IMR-90 (cell line): ENCODE measurements at places on chromosomes 13 and 19.

DNA sequence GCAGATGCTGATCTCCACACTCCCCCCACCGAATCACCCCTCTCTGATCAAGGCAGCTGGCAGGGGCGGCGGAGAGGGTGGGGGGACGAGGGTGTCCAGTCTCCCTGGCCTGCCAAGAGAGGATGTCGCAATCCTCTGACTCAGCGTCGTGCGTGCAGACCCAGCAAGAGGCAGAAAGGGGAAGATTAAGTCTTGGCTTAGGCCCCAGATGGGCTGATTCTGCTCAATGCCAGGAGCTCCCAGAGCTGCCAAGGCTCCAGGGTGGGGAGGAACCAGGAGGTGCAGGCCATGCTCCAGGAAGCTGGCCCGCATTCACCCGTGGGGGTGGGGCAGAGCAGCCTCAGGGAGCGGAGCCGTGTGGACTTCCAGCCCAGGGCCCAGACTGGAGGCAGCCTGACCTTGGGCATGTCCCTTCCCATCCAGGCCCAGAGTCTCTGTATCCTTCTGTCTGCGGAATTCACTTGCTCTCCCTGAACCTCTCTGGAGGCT, 6.6 kb upstream of the BCL3 start:
- peak; percentile 100 for DNase-seq
- no peaks in the 10 kb centered on the region for H3K27me3 ChIP-seq
- peak overlapping the region; percentile 88 for H3K27ac ChIP-seq
- no peak overlapping the region for H3K4me3 ChIP-seq
- no peaks in the 10 kb centered on the region for H3K36me3 ChIP-seq

GRCh38 chr19:11209839-11210655, 12.7 kb upstream of the KANK2 start:
- H3K27me3 ChIP-seq = no peaks in the 10 kb centered on the region
- H3K27ac ChIP-seq = no peak overlapping the region
- H3K36me3 ChIP-seq = peaks cover 39% of the 10 kb centered on the region
- no peak overlapping the region for H3K4me3 ChIP-seq

DNA sequence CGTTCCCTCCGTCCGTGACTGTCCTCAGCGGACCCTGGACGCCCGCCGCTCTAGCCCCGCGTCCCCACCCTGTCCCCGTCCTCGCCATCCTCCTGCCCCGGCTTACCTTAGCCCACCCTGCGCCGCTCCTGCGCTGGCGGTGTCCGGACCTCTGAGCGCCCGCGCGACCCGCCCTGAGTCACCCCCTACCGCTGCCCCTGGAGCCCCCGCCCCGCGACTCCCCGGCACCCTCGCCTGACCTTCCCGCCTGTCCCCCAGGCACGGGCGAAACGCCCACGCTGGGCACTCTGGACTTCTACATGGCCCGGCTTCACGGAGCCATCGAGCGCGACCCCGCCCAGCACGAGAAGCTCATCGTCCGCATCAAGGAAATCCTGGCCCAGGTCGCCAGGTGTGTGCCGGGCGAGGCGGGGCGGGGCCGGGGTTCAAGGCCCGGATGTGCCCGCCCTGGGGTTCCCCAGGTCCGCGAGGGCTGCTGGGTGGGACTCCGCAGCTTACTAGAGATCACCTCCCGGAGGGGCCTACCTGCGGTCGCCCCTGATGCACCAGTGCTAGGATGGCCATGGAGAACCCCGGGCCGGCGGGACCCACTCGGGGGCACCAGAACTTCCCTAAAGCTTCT, 5.1 kb downstream of the HMG20B start:
- peaks cover 5% of the 10 kb centered on the region for H3K4me1 ChIP-seq
- peaks cover 15% of the 10 kb centered on the region; the same call in 1 of the 2 replicates for H3K36me3 ChIP-seq
- H3K4me3 ChIP-seq = no peak overlapping the region
- H3K27ac ChIP-seq = no peak overlapping the region
- no peak for DNase-seq

GRCh38 chr19:35347171-35347929, at the start of gene FFAR1:
FFAR1 (plus strand) TSS chr19:35347902; CDS start chr19:35351552, 3,650 bp downstream.
- H3K4me1 ChIP-seq = no peaks in the 10 kb centered on the region
- H3K4me3 ChIP-seq = no peak within 1 kb of the TSS
- no peak within 1 kb of the TSS for H3K27ac ChIP-seq
- H3K27me3 ChIP-seq = peaks cover 11% of the 10 kb centered on the region
- H3K36me3 ChIP-seq = no peaks in the 10 kb centered on the region

DNA sequence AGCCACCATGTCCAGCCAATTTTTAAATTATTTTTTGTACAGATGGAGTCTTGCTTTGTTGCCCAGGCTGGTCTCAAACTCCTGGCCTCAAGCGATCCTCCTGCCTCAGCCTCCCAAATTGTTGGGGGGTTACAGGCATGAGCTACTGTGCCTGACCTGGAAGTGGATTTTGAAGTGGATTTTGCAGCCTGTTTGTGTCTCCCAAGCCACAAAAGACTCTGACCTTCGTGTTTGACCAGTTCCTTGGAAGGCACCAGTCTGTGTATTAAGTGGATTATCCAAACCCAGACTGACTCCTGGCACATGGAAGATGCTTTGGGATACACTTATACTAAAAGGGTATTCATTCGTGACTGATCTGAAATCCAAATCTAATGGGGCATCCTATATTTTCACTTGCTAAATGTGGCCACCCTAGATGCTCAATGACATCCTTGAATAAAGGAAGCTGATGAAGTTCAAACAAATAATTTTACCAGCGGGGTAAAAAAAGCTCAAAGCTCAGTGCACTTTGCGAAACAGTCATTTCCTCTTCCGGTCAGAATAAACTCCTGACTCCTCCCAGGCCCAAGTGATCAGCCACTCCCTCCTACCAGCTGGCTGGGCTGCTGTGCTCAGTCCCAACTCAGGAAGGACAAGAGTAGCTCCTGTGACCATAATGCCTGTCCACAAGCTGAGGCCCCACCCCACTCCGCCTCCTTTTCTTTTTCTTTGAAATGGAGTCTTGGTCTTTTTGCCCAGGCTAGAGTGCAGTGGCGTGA, 32.6 kb upstream of the GATAD2A start:
- no peaks in the 10 kb centered on the region for H3K36me3 ChIP-seq
- no peaks in the 10 kb centered on the region for H3K27me3 ChIP-seq
- peak; percentile 45 for DNase-seq
- no peak overlapping the region for H3K4me3 ChIP-seq
- peaks cover 5% of the 10 kb centered on the region; the same call in 1 of the 2 replicates for H3K4me1 ChIP-seq

DNA sequence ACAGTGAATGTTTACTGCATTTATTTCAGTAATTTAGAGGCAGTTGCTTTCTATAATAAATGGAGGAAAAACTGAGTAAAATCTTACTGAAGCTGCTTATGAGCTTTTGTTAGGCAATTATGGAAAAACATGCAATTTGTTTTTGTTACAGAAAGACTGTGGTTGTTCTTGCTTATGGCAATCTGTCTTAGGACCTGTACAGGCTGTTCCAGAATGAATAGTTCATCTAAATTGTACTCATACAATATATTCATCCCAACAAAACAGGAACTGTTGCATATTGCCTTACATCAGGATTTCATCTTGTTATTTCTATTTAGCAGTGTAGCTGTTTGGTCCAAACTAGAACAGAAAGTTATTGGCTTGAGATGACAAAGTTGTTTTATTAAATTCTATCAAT, 199.2 kb downstream of the NALCN start:
- H3K4me1 ChIP-seq = no peaks in the 10 kb centered on the region
- H3K27me3 ChIP-seq = no peaks in the 10 kb centered on the region
- no peak overlapping the region for H3K27ac ChIP-seq

DNA sequence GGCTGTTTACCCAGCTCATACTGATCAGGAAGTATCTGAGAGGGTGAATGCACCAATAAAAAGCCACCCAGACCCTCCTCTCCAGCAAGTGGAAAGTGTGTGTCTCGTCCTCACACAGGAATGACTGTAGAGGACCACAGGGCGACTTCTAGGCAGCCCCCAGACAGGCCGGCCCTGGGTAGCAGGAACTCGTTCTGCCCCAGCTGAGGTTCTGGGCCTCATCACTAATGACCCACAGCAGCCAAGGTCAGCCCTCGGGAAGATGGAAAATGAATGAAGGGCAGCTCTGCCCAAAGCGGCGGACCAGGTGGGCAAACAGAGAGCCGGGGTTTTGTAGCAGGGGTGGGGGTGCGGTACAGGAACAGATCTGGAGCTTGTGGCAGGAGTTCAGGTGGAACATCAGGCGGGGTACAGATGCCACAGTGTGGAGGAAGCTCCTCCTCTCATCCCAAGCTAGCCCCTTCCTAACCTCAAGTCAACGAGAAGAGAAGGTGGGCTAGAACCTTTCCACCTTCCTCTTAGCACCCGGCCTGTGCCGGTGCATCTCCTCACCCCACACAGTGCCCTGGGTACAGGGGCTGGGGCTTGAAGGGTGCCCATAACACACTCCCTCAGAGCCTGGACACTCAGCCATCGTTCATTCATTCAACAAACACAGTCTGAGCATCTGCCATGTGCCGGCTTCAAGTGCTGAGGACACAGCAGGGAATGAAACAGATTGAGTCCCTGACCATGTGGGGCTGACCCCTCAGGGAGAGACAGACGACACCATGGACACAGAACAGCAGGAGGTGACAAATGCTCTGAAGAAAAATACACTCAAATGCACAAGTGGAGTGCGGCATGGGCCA, 36.2 kb downstream of the RFX2 start:
- H3K27me3 ChIP-seq = no peaks in the 10 kb centered on the region
- H3K27ac ChIP-seq = no peak overlapping the region
- H3K4me1 ChIP-seq = peaks cover 24% of the 10 kb centered on the region

GRCh38 chr13:97798171-97798821, 155.2 kb upstream of the IPO5 start:
- peaks cover 9% of the 10 kb centered on the region for H3K27me3 ChIP-seq
- peaks cover 2% of the 10 kb centered on the region; the same call in 1 of the 2 replicates for H3K4me1 ChIP-seq
- no peak for DNase-seq
- H3K4me3 ChIP-seq = no peak overlapping the region
- no peaks in the 10 kb centered on the region for H3K36me3 ChIP-seq

DNA sequence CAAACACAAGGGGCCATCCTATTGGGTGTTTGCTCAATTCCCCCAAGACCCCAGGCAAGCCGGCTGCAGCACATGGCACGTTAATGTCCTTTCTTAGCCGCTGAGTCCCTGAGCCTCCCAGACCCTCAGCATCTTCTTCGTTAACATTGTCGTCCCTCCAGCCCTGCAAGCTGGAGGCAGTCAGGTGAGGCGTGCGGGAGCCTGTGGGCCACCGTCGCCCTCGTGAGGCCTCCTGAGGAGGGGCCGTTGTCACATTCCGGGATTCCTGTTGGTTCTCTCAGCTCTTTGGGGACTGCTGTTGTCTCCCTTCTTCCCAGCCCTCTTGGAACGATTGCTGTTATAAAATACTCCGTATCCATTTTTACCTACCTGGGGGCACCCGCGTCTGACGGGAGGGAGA, 140.6 kb downstream of the KDM4B start:
- peaks cover 57% of the 10 kb centered on the region for H3K36me3 ChIP-seq
- DNase-seq = no peak
- H3K4me3 ChIP-seq = no peak overlapping the region
- H3K27me3 ChIP-seq = no peaks in the 10 kb centered on the region
- H3K27ac ChIP-seq = no peak overlapping the region

- DNase-seq = peak; percentile 15
- H3K27me3 ChIP-seq = peaks cover 66% of the 10 kb centered on the region
- H3K4me3 ChIP-seq = no peak overlapping the region
- no peaks in the 10 kb centered on the region for H3K36me3 ChIP-seq
- peaks cover 2% of the 10 kb centered on the region; the same call in 1 of the 2 replicates for H3K4me1 ChIP-seq
Observed at GRCh38 chr19:55447421-55448174, 4.5 kb upstream of the SHISA7 start.

DNA sequence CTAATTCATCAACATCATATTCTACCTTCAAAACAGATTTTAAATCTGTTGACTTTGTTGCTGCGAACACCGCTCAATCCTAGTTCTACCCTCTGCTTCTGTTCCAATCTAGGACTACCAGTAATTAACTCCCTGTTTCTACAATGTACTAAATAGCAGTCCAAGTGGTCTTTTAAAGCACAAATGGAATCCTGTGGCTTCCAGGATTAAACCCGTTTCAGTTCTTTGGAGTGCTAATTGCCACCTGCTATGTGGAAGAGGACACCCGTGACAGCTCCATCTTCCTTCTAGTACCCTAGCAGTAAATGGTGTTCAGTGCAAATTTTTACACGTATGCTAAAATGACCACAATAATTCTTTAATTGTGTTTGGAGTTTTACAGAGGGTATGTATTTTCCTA, 232.1 kb downstream of the TDRD3 start:
- H3K27ac ChIP-seq = no peak overlapping the region
- no peaks in the 10 kb centered on the region for H3K4me1 ChIP-seq
- no peaks in the 10 kb centered on the region for H3K27me3 ChIP-seq
- no peaks in the 10 kb centered on the region for H3K36me3 ChIP-seq
- DNase-seq = no peak

- H3K36me3 ChIP-seq = peaks cover 7% of the 10 kb centered on the region
- H3K4me1 ChIP-seq = peaks cover 6% of the 10 kb centered on the region
- H3K4me3 ChIP-seq = no peak overlapping the region
- no peaks in the 10 kb centered on the region for H3K27me3 ChIP-seq
- H3K27ac ChIP-seq = no peak overlapping the region
Observed at GRCh38 chr19:38185562-38185961, 38.5 kb downstream of the DPF1 start.

DNA sequence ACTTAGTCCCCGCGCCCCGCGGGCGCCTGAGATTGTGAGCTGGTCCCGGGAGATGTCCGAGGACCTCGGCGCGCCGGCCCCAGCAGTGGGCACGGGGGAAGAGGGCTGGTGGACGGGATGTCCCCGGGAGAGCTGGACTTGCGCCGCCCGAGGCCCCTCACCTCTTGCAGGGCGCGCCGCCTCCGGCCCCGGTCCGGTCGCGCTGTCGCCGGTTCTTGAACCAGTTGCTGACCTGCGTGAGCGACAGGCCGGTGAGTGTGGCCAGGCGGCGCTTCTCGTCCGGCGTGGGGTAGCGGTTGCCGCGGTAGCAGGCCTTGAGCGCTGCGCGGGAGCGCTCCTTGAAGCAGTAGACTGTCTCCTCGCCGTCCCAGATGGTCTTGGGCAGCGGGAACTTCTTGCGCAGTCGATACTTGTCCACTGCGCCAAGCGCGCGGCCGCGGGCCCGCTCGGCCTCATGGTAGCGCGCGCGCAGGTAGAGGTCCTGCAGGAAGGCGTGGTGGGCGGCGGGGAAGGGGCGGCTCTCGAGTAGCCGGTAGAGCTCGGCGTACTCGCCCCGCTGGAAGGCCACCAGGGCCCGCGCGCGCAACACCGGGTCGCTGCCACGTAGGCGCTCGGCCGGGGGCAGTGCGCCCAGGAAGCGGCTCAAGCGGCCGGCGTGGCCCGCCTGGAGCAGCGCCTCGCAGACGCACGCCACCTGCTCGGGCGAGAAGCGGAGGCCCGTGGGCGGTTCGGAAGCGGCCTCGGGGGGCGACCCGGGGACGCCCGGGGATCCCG, 984 bp downstream of the SIX5 start:
- H3K4me1 ChIP-seq = peaks cover 22% of the 10 kb centered on the region
- peak overlapping the region; percentile 98 for H3K27ac ChIP-seq
- peak; percentile 65 for DNase-seq
- peaks cover 8% of the 10 kb centered on the region; the same call in 1 of the 2 replicates for H3K36me3 ChIP-seq
- H3K27me3 ChIP-seq = no peaks in the 10 kb centered on the region

GRCh38 chr19:48398102-48398374, 4.6 kb downstream of the GRIN2D start:
- no peaks in the 10 kb centered on the region for H3K36me3 ChIP-seq
- H3K4me1 ChIP-seq = peaks cover 4% of the 10 kb centered on the region; the same call in 1 of the 2 replicates
- H3K4me3 ChIP-seq = peak overlapping the region; percentile 26
- DNase-seq = no peak
